Stimulated activated CD4-positive, alpha-beta T cell treated with anti-CD3 and anti-CD28 coated beads, Interleukin-1b, Interleukin-23, amount 100 ng/mL, for 1 hour (primary cell): ENCODE measurements at places on chromosomes 2 and 18.
A peak's percentile ranks its signal among the peaks of the same experiment; 100 is the strongest.

GRCh38 chr2:64259312-64259711, 115.1 kb upstream of the PELI1 start:
- no peak for DNase-seq

DNA sequence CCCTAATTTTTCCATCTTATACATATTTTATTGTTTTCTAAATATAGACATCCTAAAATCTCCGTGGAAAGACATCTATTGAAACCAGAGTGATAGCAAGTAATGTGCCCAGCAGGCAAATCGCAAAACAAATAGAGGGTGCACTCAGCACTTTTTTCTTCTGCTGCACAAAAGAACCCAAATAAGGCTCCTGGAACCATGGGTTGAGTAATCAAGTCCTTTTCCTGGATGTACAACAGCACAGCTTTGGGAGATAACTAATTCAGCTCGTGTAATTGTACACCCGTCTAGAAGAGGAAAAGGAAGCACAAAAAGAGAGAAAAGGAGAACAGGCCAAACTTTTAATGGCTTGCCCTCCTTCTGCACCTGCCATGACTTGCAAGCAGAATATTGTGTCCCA, 126.9 kb upstream of the TLK1 start:
- no peak for DNase-seq

DNA sequence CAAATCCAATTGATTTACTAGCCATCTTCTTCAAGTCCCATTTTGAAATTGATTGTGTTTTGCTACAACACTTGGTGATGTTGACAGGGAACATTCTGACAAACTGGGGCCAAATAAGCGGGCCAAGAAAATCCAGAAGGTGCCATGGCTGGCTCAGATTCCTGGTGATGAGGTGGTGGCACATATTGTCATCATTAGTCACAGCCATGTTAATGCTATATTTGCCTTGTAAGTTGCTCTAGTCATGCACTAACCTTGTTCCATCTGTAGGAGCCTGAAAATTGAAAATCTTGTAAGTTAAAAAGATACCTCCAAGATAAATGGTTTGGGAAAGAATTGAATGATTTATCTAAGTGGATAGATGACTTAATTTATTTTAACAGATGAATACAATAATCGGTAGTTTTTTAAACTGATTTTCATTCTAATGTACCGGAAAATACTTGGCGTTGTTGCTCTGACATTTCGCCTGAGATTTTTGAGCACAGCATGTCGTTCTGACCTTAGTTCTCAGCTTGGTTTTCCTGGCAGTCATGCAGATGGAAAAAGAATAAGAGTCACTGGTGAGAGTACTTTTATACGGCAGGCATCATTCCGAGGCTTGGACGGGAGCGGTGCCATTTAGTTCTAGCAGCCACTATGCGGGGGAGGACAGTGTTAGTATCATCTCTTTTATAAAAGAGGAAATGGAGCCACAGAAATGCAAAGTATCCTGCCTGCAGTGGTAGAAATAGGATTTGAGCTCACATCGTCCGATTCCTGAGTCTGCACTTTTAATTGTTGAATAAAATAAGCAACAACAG, 133.9 kb downstream of the ZNF532 start:
- DNase-seq: no peak

DNA sequence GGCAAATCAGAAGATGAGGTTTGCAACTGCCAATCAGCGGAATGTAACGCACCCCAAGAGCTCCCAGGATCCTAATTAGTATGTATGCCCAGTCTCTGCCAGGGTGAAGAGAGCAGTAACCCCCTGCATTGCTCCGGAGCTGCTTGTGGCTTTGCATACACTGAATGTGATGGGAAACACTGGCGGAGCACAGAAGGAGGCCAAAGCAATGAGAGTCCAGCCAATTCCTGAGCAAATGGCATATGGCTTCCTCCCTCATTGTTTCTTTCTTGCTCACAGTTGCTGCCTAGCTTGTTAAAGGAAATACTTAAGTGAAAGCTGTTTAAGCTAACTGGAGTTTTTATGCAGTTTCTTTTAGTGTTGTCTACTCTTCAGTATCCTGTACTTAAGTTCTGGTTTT, 343.5 kb upstream of the NT5C1B start:
- DNase-seq: no peak

GRCh38 chr2:134117676-134118075, 136.2 kb upstream of the MGAT5 start:
- no peak for DNase-seq

- no peak for DNase-seq
Observed at GRCh38 chr2:239017491-239018098, 169.7 kb downstream of the TWIST2 start.

- DNase-seq: no peak
Observed at GRCh38 chr2:105842555-105842954, 97.8 kb downstream of the NCK2 start.

- DNase-seq: no peak
Observed at GRCh38 chr18:75183524-75183923, 25.4 kb downstream of the PTGR3 start.

DNA sequence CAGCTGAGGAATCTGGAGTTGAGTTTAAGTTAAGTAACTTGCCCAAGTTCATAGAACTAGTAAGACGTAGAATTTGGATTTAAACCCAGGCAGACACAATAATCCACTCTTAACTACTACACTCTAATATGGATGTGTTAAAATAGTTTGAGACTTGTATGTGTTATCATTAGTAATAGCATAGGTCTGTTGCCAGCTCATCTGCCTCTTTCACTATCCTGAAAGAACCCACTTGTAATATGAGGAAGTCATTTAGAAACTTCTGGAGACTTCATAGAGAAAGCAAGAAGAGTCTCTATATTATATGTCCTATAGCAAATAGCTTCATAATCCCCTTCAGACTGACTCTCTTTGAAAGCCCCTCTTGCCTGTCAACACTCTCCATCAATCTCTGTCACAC, 43.0 kb upstream of the ACADL start:
- DNase-seq: no peak

DNA sequence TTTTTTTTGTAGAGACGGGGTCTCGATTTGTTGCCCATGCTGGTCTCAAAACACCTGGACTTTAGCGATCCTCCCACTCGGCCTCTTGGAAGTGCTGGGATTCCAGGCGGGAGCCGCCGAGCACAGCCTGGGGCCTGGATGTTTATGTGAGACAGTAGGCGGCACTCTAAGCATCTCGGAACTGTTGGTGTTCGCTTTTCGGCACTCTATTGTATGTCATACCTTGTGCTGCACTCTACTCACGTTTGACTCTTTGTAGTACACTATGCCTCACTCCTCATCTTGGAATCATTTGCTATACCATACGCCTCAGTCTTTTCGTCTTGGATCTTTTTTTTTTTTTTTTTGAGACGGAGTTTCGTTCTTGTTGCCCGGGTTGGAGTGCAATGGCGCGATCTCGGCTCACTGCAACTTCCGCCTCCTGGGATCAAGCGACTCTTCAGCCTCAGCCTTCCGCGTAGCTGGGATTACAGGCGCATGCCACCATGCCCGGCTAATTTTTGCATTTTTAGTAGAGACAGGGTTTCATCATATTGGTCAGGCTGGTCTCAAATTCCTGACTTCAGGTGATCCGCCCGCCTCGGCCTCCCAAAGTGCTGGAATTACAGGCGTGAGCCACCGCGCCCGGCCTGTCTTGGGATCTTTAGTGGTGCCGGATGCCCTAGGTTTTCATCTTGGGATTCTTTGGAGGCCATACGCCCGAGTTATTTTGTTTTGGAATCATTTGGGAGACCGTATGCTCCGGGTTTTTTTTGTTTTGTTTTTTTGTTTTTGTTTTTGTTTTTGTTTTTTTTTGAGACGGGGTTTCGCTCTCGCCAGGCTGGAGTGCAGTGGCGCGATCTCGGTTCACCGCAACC, 24.2 kb upstream of the ZDBF2 start:
- DNase-seq: no peak

DNA sequence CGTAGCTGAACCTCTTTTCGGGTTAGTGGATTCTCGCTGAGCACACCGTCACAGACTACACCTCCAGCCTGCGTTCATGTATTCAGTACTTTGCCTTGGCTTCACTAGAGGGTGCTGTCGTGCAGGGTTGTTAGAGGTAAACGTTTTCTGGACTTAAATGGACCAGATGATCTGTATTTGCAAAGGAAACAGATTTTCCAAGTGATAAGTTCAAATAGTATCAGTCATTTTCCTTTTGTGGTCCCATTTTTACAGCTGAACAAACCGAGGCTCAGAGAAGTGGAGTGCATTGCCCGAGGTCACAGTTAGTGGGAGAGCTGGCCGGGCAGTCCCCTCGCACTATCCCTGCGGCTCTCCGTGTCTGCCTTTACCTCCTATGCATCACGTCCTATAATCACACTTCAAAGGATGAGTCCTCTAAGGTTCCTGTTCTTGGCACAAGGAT, 125.9 kb downstream of the MAP4K4 start:
- peak; percentile 30 for DNase-seq

DNA sequence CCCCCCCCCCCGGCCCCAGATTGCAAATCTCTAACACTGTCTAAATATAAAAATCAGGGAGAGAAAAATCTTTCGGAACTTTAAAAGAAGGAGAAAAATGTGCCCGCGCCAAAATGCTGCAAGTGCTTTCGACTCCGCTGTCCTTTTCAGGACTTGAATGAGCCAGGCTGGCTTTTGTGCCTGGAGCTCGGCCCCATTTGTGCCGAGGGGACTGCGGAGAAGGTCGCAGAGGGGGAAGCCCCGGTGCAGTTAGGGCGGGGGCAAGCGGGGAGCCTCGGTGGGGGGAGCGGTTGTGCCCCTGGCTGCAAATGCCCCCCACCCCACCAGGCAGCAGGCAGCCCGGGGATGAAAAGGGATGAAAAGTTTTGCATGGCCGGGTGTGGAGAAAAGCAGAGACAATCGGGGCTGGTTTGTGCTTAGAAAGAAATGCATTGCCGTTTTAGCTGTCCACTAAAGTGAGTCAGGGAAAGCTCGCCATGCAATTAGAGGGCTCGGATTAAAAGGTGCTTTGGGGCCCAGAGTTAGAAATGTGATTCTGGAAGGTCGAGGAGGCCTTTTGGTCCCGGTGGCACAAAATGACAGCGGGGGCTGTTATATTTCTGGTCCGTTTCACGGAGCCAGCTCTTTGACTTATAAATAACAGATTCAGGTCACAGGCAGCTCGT, 1.6 kb downstream of the INHBB start:
- no peak for DNase-seq

GRCh38 chr2:217466104-217466503, 536.7 kb downstream of the TNS1 start:
- no peak for DNase-seq

DNA sequence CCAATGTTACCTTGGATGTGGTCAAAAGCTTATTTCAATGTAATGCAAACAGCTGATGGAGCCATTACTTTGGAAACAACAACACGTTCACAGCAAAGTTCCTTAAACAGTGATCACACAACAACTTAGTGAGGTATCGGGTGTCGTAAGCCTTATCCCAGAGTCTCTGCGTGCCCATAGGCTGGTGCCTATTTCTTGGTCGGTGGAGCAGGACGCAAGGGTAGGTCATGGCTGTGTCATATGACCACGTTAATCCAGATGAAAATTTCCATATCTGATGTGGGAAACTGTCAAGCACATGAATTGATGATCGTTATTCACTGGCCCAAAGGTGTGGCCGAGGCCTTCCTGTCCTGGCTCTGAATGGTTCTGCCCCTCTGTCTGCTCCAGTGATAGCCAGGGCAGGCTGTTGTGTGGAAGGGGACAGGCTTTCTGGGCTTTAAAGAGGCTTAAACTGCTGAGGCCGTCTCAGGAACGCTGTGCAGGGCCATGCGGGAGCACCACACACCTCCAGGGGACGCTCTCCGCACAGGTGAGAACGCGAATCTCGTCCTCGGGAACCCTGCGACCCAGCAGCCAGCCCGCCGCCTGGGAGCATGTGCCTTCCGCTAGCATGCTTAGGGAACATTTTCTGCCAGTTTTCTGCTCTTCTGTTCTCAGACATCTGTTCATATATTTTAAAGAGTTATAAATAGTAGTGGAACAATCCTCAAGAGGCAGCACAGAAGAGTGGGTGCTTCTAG, 90.6 kb downstream of the KCTD1 start:
- no peak for DNase-seq

DNA sequence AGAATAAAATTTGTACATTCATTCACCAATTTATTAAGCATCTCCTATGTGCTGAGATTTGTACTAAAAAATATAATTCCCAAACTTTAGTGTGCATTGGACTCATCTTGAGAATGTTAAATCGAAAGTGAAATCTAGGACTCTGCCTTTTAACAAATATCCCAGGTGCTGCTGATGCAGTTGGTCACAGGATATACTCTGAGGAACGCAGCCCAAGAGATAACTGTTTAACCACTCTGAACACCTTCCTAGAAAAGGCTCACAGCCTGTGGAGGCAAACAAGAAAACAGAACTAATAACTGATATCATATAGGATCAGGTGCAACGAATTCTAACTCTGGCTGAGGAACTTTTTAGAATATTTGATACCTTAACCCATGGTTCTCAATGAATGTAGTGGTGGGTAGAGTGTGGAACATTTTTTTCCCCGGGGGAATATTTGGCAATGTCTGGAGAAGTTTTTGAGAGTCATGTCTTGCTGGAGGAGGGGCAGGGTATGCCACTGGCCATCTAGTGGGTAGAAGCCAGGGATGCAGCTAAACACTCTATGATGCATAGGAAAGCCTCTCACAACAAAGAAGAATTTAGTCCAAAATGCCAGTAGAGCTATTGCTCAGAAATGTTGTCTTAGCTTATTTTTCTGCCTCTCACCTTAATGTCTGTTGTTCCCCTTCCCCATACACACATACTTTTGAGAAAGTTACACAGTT, 96.5 kb downstream of the EHBP1 start:
- no peak for DNase-seq

DNA sequence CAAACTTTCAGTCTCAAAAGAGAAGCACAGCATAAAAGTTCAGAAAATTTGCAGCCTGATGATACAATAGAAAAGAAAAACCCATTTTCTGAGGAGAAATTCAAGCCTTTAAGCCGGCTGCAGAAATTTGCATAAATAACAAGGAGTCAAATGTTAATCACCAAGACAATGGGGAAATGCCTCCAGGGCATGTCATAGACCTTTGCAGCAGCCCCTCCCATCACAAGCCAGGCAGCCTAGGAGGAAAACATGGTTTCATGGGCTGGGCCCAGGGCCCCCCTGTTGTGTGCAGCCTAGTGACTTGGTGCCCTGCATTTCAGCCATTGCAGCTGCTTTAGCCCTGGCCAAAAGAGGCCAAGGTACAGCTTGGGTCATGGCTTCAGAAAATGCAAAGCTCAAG, 54.1 kb upstream of the CAVIN2 start:
- DNase-seq: no peak

DNA sequence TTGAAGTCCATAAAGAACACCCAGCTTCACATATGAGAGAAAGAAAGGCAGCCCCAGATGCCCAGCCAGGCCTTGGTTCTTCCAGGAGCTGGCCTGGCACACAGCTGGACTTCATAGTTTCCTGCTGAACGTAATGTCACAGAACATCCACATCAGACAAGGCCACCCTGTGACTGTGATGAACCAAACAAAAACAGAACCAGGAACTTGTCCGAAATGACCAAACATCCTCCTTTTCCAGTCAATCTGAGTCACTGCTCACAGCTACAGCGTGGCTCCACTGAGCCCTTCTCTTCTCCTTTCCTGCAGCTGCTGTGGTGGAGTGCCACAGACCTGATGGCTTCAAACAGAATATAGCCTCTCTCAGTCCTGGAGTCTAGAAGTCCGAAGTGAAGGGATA, 45.4 kb upstream of the PAPOLG start:
- DNase-seq: no peak
